HFFc6 (cell line): ENCODE measurements at places on chromosomes 12 and 14. TPM values are rescaled to one million over a fixed set of nuclear protein-coding genes. Genes with fewer than 3 reads are reported as not detected.

Gene RBM25
- 58.7 to 71.2 TPM (median 69.1 TPM) in 3 replicates for total RNA-seq

Gene GLIPR1L1
- not detected in 3 replicates for total RNA-seq

Gene NRIP2
- not detected in 3 replicates for total RNA-seq

Gene DPPA3
- not detected in 2 replicates for total RNA-seq

Gene IFI27
- total RNA-seq, result not detected in 3 replicates

Gene POC1B
- total RNA-seq, result 10.1 to 12.6 TPM (median 10.6 TPM) in 3 replicates
